ENCODE measurements at places on chromosomes 7 and 10.

- DNase-seq = no peak
Measured at GRCh38 chr10:53007527-53007842, 234.9 kb upstream of the MBL2 start.

- DNase-seq = no peak
Measured at GRCh38 chr10:84310470-84310869, 17.9 kb upstream of the CCSER2 start.

DNA sequence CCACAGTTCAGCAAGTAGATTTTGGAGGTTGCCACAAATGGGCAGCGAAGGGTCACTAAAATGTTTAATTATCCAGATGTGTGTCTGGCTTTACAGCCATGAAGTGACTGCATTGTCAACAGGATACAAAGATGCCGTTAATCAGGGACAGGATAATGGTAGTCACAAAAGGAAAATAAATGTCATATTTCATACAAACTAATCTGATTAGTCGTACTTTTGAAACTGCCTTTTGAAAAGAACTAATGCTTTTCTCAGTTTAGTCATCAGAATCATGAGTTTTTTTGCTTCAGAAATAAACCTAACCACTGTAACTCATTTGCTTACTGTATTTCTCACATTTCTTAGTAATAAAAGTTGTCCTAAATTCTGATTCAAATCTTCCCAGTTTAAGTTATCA lies 22.2 kb upstream of the WNT16 start:
- no peak for DNase-seq

GRCh38 chr7:152106990-152107389 lies 81.5 kb downstream of the GALNT11 start:
- DNase-seq = no peak

DNA sequence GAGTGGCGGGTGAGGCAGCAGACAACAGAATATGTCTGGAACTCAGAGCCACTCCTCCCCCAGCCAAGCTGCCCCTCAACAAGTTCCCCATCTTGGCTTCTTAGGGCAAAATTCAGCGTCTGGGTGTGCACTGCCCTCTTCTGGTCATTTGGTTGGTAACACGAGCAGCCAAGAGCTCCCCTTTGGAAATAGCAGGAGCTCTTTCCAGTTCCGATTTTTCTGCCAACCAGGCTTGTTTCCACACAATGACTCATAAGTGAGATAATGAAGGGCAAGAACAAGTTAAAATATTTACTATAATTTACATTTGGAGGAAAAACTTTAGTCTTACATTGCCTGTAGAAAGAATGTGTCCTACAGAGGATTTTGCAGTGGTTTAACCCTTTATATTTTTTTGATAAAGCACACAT lies 70.5 kb downstream of the ADCYAP1R1 start:
- DNase-seq = no peak

DNA sequence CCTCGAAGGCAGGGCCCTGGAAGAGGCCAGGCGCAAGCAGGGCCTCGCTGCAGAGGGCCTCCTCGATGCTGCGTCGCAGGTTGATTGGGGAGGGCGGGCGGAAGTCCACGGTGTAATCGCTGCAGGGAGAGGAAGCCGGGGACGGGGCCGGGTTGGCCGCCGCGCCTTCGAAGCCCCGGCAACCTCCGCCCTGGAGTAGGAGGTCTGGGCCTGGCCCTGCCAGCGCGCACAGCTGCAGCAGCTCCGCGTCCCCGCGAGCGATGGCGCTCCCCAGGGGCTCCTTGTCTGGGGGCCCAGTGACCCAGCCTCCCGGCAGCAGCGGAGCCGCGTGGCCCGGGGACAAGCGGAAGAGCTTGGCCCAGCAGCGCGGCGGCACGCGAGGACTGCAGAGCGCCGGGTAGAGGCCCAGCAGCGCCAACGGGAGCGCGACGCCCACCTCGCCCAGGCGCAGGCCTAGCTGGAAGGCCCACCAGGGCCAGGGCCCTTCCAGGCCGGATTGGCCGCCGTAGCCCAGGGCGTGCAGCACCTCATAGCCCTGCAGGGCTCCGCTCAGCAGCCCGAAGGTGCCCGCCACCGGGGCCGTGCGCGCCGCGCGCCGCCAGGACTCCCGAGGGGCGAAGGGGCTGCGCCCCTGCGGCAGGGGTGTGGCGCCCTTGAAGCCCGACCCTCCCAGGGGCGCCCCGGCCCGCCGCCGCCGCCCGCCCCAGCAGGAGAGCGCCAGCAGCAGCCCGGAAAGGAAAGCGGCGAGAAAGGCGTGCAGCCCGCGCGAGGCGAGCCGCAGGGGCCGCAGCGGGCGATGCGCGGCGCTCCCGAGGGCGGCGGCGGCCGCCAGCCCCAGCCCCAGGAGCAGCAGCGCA lies 7.8 kb upstream of the RBM28 start:
- DNase-seq = no peak

DNA sequence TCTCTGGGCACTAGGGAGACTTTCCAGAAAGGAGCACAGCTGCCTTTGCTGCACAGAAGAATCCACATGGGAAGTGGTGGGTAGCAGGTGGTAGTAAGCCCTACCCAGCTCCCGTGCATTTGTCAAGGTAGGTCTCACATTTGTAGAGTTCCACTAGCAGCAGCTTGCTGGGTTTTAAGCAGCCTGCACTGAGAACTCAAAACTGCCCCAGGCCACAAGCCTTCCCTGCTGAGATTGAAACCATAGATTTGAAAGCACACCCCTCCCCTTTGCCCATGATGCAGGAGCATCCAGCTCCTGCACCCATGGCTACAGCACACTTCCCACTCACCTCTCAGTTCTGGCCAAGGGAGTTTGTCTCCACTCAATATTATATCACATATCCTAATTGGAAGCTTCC lies 604.5 kb upstream of the STEAP1 start:
- DNase-seq = no peak

GRCh38 chr10:72330069-72330426 lies 24.7 kb downstream of the DNAJB12 start:
- no peak for DNase-seq

DNA sequence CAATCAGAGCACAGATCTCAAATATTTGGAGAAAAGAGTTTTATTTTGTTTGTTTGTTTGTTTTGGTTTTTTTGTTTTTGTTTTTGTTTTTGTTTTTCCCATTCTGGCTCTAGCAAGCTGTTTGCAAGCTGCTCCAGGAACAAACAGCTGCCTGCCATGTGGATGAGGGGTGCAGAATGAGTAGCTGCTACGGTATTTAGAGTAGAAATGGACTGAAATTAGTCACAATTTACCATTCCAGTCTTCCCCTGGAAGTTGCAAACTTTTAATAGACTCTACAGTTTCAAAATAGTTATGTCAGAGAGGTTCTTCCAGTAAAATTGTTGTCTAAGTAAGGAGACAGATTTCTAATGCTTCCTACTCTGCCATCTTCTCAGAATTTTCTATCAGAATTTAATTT lies 27.1 kb upstream of the TAS2R16 start:
- DNase-seq = no peak

- no peak for DNase-seq
Measured at GRCh38 chr7:153698046-153698445, 354.2 kb upstream of the DPP6 start.

- no peak for DNase-seq
Measured at GRCh38 chr10:104267721-104268404, 1.1 kb upstream of the GSTO2 start.

DNA sequence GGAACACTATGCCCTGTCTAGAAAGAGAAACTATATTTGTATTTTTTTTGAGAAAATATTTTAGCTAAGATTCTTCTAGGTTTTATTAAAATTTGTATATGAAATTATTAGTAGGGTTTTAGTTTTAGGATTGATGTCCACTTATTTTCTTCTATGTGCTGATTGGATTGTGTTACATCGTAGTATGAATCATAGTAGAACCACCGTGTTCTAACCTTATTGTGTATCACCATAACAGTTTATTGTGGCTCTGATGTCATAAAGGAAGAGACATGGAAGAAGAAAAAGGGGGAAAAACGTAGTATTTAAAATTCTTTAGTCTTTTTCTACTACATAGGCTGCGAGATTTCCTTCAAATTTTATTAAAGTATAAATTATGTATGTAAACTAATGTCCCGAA lies 1.9 kb downstream of the AGBL3 start:
- no peak for DNase-seq

GRCh38 chr10:8144496-8144895 lies 90.0 kb downstream of the GATA3 start:
- DNase-seq = no peak

DNA sequence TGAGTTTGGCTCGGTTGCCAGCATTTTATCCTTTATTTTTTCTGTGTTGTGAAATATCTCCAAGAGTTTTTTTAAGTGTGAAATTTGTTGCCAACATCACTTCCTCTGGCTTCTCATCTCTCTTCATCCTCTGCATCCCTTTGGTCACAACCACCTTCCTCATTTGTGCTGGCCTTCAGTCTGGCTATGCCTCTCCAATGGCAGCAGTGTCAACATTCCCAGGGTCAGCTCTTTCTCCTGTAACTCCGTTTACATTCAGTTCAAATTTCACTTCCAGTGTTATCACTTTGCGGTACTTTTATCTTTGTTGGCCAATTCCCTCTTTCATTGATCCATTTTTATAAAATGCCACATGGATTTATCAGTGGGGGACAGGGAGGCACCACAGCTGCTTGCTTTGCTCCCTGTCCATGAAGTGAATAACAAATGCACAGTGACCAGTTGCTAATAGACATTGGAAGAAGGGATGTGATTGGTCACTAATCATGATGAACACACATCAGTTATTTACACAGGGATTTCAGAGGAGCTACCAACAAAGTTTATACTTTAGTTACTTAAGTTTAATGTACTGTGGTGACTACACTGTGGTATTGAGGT lies 311.4 kb upstream of the LRGUK start:
- no peak for DNase-seq

- DNase-seq = no peak
Measured at GRCh38 chr7:159042581-159043101, 102.0 kb downstream of the VIPR2 start.

GRCh38 chr10:118730756-118731456 lies 23.9 kb downstream of the CACUL1 start:
- no peak for DNase-seq

DNA sequence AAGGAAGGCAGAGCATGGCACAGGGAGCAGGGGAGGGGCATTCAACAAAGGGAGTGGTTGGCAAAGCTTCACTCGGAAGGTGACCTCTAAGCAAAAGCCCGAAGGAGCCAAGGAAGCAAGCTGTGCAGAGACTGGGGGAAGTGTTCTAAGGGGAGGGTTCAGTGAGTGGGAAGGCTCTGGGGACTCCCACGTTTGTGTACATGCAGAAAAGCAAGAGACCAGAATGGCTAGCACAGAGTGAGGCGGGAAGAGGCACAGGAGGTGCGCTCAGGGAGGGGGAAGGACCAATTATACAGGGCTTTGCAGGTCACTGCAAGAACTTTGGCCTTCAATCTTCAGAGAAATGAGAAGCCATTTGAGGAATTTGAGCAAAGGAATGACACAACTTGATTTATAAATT lies 7.4 kb downstream of the ARHGAP21 start:
- DNase-seq = no peak

DNA sequence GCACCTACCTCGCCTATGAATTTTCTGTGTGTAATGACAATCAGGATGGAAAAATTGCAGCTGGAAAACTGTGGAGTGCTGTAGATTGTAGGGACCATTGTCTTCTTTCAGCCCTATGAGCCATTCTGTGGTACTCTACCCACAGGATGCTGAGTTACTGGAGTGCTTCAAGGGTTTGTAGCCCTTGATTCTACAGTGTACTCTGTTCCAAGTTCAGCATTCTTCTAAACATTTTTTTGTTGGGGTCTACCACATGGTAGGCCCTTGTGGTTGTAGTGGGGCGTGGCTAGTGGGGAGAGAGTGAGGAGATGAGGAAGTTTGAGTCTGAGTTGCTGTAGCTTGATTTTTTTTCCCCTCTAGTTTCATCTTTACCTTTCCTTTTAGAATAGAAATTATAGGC lies 33.5 kb downstream of the REEP3 start:
- no peak for DNase-seq

DNA sequence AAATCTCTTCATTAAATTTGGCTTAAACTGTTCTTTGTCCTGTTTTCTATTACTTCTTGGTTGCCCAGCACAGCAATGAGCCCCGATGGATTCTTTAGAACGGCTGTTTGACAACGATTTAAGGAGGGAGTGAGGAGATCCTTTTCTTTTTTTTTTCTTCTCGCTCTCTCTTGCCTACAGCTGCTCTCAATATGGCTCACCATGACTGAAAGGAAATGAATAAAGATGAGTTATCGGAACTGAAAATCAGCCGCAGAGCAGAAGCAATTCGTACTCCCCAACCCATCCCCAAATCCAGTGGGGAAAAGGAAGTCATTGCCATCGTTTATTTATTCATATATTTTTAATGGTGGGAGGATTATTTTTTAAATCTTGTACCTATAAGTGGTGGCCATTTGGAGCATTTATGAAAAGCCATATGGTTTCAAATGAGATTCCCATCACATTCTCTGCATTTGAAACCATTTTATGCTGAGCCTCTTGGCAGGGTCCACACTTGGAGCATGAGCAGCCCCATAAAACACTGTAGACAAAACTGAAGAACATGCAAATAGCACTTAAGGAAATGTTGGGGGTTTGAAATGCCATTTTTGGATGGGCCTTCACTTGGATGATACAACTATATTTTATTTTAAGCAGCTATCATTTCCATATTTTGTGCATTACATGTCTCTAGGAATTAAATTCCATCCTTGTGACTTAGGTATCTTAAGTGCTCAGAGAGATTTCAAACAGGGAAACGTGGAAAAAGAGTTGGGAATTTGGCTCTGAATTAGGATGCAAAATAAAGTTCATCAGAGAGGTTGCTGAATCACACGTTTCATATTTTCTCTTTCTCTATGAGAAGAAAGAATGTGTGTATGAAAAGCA lies 107.7 kb upstream of the FZD1 start:
- no peak for DNase-seq

DNA sequence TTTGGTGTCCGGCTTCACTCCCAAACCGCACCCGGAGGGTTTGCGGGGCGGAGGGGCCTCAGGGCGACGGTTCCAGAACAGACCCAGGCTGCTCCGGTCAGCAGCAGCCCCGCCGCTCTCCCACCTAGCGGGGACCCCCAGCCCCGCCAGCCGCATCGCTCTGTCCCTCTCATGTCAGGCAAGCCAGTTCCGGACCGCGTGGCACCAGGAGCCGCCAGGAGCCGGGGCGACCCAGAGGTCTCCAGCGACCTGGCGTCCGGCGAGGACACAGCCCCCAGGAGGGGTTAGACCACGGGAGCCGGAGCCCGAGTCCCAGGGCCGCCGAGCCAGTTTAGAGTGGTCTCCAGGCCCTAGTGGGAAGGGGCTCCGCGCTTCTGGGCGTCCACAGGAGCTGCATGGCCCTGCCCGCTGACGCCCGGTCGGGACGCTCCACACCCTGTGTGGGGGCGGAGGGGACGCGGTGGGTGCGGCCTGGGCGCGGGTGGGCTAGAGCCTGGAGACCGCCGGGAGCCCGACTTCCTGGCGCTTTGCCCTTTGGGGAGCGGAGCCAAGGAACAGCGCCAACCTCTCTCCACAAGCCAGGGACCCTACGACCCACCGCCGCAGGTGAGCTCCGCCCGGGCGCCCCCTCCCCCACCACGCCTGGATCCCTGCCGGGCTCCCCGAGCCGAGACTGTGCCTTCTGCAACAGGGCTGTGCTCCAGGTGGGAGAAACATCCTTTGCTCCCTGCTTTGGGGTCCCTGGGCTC lies 43.4 kb downstream of the ZNF117 start:
- DNase-seq = no peak

DNA sequence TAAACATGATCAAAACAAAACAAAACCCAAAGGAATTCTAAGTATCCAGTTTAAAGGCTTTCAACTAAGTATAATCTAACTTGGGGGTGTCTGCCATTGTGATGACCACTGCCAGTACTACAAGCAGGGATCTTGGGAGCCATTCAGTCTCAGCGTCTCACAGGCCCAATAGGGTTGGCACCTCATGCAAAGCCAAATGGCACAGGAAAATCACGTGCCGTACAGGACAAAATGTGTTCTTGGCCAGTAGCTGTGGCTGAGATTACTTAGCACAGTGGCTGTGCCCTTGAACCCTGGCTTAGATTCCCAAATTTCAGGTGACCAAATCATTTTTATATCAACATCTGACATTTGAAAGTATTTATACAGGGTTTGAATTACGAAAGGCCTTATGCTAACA lies 50.0 kb downstream of the DLD start:
- DNase-seq = no peak

All from hypothalamus (tissue), 51 donors.